ENCODE measurements at places on chromosomes 12 and 14.

DNA sequence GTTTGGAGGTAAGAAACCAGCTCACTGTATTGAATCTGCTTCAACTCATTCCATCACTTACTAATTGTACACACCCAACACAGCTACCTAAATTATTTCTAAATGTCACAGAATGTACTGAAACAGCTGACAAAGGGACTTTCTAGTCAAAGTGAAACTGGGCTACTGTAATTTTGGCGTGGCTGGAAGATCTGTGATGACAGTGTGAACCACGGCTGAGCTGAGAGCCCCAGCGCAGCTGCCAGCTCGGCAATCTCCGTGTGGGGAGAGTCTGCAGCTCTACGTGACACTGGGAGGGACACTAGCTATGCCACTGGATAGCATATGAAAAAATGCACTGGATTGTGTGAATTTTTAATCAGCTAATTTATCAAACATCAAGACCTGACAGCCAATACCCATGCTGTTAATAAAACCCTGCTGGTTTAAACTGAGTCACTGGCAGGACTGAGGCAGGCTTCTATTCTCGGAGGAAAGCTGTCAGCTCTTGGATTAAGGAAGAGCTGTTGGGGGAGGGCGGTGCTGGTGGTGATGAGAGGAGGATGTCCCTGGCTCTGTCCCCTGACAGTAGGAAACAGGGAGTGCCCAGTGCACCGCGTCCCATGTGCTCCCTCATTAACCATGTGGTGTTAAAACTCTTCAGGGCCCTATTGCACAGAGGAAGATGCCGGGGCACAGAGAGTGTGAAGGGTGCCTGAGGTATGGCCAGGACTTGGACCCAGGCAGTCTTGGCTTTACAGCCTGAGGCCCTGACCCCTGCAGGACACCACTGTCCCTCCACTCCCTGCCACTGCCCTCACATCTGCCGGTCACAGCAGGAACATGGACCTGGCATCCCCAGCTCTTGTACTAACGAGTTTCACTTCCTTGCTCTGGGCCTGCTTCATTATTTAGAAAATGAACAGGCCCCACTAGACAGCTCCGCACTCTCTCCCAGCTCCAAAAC lies 13.3 kb downstream of the SLC15A4 start:
- DNase-seq = no peak

- DNase-seq = no peak
These were observed 586.4 kb downstream of the MED13L start for GRCh38 chr12:115691123-115691522.

DNA sequence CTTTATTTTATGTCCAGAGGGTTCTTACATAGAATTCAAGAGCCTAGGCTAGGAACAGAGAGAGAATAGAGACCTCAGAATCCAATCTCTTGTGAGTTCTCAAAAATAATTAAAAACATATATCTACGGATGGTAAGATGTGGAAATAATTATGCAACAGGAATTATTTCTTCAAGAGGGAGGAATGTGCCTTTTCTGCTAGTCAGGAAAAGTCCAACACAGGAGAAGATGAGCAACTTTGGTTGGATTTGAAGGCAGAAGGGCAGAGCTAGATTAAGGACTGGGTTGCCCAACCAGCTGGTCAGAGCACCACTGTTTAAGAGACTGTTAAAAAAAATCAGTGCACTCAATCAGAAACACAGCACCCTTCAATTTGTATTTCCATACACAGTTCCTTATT lies 365.5 kb downstream of the ETNK1 start:
- DNase-seq = no peak

DNA sequence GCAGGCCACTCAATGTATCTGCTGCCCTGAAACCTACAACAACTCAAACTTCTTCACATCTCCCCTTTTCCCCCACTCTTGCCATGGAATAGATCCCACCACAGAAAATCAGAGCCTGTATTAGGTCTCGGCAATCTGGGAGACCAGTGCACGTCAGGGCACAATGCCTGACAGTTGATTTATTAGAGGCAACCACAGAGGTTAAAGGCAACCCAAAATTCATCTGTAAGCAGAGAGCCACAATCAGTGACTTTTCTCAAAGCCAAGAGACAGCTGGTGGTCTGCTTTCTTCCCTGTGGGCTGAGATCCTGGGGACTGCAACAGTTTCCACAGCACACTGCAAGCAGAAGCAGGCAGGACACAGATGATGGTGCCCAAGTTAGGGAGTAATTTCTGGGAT lies 169.0 kb upstream of the NTF3 start:
- no peak for DNase-seq

DNA sequence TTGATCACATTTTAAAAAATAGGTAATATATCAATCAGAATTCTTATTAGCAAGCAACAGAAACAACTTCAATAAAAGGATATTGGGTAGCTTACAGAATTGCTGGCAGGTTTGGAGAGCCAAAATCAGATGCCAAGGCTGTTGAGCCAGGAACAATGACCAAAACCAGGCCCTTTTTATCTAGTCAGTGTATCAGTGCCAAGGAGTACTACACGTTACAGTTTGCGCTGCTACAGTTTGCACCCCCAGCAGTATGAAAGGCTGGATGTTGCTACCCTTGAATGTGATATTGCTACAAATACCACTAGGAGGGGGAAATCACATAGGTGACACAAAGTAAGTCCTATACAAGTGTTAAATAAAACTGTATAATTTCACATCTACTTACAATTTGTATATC lies 19.3 kb downstream of the CGRRF1 start:
- DNase-seq = no peak

All from stimulated activated CD4-positive, alpha-beta T cell treated with anti-CD3 and anti-CD28 coated beads, Interleukin-1b, Interleukin-23, amount 100 ng/mL, for 1 hour (primary cell).